Uterus (tissue), 4 donors: ENCODE measurements at places on chromosomes 4 and X.
A peak's percentile ranks its signal among the peaks of the same experiment; 100 is the strongest.

DNA sequence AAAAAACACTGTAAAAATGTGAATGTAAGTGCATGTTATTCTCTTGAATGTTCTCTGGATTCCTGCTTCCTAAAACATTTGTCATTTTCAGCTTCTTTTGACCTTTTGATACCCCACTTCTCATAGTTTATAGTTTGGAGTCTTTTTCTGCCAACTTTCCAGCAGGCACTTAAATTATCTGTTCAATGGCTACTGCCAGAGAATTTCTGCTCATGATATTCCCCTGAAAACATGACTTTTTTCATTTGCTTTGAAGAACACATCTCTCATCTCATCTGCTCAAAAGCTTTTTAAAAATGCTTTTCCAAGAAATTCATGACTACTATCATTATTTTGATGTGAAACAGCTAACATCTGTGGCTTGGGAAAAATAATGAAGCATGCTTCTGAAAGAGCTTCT, 269.7 kb upstream of the PCDH7 start:
- DNase-seq, result no peak

GRCh38 chr4:122978109-122978508, 55.7 kb upstream of the NUDT6 start:
- no peak for DNase-seq

DNA sequence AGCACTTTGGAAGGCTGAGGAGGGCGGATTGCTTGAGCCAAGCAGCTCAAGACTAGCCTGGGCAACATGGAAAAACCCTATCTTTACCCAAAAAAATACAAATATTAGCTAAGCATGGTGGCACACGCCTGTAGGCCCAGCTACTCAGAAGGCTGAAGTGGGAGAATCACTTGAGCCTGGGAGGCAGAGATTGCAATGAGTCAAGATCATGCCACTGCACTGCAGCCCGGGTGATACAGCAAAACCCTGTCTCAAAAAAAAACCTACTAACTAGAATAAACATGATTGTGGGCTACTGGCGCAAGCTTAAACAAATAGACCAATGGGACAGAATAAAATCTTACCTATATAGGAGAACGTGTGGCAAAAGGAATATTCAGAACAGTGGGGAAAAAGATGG, 7.3 kb downstream of the CDKL2 start:
- no peak for DNase-seq

- DNase-seq, result no peak
These were observed 532.0 kb upstream of the SPANXN1 start for GRCh38 chrX:144715337-144715736.

GRCh38 chr4:175035905-175036304, 117.7 kb downstream of the ADAM29 start:
- no peak for DNase-seq

- DNase-seq, result no peak
These were observed 1112.1 kb upstream of the AGA start for GRCh38 chr4:178554352-178554751.

DNA sequence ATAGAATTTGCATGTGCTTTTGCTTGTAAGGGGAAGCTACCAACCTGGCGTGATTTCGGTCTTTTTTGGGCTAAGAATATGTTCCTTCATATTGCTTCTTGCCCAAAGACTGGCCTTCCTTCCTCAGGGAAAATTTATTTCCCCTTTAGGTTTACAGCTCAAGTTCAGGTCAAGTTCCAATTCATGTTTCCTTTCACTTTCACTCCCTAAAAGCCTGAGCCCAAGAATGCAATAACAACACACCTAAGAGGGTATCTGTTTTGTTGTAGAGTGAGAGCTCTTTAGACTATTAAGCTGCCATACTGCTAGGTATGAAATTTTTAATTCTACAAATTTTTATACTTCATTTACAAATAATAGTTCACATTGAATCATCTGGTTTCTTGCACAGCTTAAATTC, 299.6 kb downstream of the TLL1 start:
- no peak for DNase-seq

GRCh38 chr4:56320293-56320692, 67.0 kb downstream of the AASDH start:
- no peak for DNase-seq

- DNase-seq, result no peak
These were observed 87.7 kb downstream of the DCK start for GRCh38 chr4:71081192-71081591.

DNA sequence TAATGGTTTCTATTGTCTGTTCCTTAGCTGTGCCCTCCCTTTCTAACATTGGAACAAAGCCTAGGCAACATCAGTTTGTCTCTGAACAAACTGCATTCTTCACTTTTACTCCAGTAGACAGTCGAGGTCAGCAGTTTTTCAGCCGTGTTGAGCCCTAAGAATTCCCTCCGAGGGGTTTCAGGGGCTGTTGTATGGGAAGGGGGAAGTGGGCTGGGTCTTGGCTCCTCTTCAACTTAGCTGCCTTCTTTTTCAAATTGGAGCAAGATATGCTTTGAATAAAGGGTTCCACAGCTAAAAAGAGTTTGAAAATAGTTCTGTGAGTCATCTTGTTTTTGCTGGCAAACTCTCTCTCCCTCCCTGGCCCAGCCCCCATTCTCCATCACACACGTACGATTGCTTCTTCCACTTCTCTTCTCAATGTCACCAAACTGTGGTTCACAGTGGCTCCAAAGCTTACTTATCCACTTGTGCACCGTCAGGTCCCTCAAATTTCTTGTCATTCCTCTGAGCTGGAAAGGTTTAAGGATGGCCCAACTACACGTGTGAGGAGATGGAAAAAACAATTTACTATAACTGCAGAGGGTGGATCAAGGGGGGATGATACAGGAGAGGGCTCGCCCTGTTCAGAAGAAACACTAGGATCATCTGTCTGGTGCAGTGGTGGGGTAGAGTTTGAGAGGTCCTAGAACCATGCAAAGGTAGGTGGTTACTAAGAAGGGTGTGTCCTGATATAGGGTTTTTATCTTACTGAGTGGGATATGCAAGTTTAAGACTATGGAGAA, 9.2 kb upstream of the MAML3 start:
- peak; percentile 38 for DNase-seq

DNA sequence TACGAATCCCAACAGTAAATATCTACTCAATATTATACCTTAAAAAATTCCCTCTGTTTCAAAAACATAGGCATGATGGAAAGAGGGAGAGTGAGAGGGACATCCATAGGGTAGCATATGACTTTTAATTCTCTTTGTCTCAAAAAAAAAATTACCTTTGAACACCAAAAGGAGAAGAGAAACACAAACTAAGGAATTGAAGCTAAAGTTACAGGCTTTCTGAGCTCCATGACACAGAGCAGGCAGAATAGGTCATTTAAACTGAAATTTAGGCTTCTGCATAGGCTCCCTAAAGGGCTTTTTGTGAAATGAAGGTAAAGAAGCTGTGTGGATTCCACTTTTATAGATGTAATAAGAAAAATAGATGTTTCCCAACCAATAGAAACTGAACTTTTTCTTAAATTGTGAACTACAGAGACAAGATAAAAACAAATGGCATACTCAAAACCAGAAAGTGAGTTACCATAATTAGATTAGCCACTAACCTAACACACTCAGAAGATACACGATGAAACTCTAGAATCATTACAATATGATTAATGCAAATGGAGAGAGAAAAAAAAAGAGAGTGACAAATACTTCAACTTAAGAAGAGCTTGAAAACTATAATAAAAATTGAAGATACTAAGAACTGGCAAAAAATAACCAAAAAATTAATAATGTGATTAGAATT, 584.6 kb downstream of the GABRG1 start:
- no peak for DNase-seq

DNA sequence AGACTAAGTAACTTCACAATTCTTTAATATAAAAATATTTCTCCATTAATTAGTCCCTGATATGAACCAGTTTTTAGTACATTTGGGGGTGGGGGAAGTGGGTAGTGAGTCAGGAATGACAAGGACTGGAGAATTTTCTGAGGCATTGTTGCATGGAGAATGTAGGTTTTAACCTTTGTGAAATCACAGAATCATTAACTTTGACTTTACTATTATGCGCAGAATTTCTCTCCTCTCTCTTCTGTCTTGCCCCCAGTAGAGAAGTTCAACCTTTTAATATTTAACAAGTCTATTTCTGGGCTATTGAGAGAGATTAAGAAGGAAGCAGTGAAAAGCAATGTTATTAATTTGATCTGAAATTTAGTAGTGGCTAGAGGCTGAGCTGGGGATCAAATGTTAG, 597.0 kb downstream of the PCDH18 start:
- DNase-seq, result no peak

- no peak for DNase-seq
These were observed 98.9 kb downstream of the EVC2 start for GRCh38 chr4:5609306-5610007.

- DNase-seq, result no peak
These were observed 40.0 kb downstream of the C4orf51 start for GRCh38 chr4:145719752-145720624.

GRCh38 chr4:184647266-184648053, 1.8 kb downstream of the CASP3 start:
- DNase-seq, result no peak

GRCh38 chrX:31658360-31658759, 586.5 kb upstream of the FTHL17 start:
- DNase-seq, result no peak

DNA sequence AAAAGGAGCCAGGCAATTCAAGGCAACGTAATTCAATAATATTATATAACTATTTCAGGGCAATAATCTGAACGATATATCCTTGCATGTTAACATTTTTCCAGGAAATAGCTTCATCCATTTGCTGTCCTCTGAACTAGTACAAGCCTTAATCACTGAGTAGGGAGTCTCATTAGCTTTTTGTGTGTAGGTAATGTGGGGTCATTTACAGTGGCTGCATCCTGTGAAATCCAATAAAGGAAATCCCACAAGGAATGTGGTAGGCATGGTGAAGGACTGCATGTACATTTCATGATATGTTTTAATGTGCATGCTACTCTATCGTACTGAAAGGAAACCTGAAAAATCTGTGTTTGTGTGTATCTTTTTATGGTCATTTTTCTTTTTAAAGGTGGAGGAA, 103.5 kb downstream of the SLC4A4 start:
- DNase-seq, result no peak

- DNase-seq, result no peak
These were observed 19.8 kb downstream of the TSPAN5 start for GRCh38 chr4:98638661-98639060.
